Activated CD4-positive, alpha-beta memory T cell treated with anti-CD3 and anti-CD28 coated beads, Interleukin-2, amount 10 ng/mL, durations not matched to agents 7 days and 5 days (primary cell): ENCODE measurements at places on chromosomes 1 and 21. TPM values are rescaled to one million over a fixed set of nuclear protein-coding genes. Genes with fewer than 3 reads are reported as not detected.

Gene OR10J1
- not detected for total RNA-seq

Gene SLC16A4
- 0.55 TPM for total RNA-seq

Gene OR2T35
- not detected for total RNA-seq

Gene ALPL
- total RNA-seq = not detected

Gene PARS2
- total RNA-seq = 3.3 TPM

- no peak for DNase-seq
- H3K36me3 ChIP-seq = peaks cover 22% of the 10 kb centered on the region
- no peaks in the 10 kb centered on the region for H3K27me3 ChIP-seq
Measured at GRCh38 chr21:15749082-15749860, 19.5 kb downstream of the USP25 start.

DNA sequence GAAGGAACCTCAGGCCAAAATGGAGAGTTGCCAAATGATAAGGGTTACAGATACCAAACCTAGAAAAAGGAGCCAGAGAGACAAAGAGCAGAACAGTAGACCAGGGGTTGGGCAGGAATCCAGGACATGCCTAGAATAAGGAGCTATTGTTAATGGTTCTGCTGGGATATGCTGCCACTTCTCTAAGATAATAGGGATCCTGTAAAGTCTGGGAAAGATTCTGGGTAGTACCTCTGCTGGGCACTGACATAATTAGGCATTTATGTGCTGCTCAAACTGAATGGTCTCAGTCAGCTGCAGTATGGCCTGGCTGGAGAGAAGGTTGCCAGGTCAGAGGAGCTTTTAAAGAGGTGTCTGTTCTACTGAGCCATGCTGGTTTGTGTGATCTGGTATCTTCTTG, 19.9 kb upstream of the NRIP1 start:
- H3K27ac ChIP-seq = no peak overlapping the region
- no peak for DNase-seq
- no peaks in the 10 kb centered on the region for H3K4me1 ChIP-seq
- no peaks in the 10 kb centered on the region for H3K36me3 ChIP-seq
- no peak overlapping the region for H3K4me3 ChIP-seq

DNA sequence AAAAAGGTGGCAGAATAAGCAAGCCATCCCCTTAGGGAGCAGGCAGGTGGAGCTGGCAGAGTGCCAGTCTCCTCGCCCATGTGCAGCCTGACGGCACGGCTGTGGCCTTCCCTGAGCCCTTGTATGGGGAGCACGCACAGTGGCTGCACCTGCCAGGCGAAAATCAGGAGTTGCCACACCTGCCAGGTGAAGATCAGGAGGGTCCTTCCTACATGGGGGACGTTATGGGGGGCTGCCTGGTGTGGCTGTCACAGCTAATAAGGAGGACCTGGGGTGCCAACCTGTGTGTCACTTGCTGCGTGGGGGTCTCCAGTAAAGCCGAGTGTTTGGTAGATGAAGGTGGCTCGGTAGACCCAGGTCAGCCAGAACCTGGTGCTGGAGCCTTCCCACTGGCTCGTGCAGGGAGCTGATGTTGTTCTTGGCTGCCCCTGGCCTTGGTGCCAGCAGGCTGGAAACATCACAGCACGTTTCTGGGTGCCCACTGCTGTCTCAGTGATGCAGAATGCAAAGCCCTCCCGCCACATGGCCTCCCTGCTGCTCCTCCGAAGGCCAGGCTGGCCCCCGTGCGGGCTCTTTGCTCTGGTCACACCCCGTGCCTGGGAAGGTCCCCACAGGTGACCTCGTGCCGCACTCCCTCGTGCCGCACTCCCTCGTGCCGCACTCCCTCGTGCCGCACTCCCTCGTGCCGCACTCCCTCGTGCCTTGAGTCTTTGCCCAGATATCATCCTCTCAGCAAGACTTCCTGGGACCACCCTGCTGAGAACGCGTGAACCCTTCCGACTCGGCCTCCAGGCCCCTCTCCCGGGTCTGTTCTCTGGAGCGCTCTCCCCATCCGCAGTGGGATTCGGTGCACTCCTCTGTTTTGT, 55.4 kb downstream of the SLC37A1 start:
- H3K36me3 ChIP-seq = no peaks in the 10 kb centered on the region
- H3K27ac ChIP-seq = no peak overlapping the region
- DNase-seq = no peak
- no peaks in the 10 kb centered on the region for H3K27me3 ChIP-seq
- no peaks in the 10 kb centered on the region for H3K4me1 ChIP-seq

DNA sequence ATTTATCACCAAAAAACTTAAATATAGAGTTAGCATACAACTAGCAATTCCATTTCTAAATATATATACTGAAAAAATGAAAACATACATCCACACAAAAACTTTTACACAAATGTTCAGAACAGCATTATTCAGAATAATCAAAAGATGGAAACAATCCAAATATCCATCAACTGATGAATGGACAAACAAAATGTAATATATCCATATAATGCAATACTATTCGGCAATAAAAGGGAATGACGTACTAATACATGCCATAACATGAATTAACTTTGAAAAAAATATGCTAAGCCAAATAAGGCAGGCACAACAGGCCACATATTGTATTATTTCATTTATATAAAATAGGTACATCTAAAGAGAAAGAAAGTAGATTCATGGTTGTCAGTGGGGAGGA, 33.9 kb downstream of the TUT4 start:
- H3K36me3 ChIP-seq = peaks cover 31% of the 10 kb centered on the region
- H3K27ac ChIP-seq = no peak overlapping the region
- H3K4me1 ChIP-seq = peaks cover 25% of the 10 kb centered on the region
- DNase-seq = no peak

- no peak for DNase-seq
- H3K4me1 ChIP-seq = no peaks in the 10 kb centered on the region
- no peaks in the 10 kb centered on the region for H3K27me3 ChIP-seq
Measured at GRCh38 chr1:218049641-218050040, 235.5 kb upstream of the RRP15 start.

DNA sequence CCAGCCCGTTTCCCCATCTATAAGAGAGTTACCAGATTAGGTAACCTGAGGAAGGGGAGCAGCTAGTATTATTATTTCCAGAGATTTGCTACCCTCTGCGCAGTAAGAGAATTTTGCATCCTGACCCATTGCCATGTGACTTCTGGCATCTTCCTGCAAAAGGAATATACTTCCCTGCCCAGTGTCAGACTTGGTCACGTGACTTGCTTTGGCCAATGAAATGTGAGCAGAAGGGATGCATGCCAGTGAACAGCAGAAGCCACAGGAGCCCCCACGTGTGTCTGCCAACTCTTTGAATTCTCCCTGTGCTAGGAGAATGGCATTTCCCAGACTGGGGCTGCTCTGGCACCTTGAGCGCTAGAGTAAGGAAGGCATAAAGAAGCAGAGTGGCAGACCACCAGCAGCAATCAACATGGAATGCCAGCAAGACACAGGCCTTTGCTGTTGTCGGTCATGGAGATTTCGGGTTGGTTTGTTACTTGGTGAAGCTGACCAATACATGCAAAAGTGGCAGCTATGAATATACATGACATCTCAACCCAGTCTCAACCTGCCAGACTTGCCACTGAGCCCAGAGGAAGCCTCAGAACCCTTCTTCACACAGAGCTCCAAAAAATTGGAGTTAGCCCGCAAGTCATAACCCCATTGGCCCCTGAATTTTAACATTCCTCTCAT, 26.4 kb upstream of the SDHB start:
- peaks cover 6% of the 10 kb centered on the region for H3K27me3 ChIP-seq
- DNase-seq = no peak
- no peaks in the 10 kb centered on the region for H3K36me3 ChIP-seq
- no peak overlapping the region for H3K27ac ChIP-seq

DNA sequence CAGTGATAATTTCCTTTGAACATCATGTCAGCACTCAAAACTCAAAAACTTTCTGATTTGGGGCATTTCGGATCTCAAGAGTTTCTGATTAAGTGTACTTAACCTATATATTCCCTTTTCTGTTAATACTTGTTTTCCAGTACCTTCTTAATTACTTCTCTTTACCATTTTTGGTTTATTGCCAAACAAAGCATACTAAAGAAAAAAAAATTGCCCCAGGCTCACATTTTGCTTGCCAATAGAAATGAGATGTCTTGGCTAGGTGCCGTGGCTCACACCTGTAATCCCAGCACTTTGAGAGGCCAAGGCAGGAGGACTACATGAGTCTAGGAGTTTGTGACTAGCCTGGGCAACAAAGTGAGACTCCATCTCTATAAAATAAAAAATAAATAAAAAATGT, 4.8 kb downstream of the PSMD4 start:
- H3K4me1 ChIP-seq = peaks cover 24% of the 10 kb centered on the region
- peaks cover 28% of the 10 kb centered on the region for H3K36me3 ChIP-seq
- H3K4me3 ChIP-seq = no peak overlapping the region
- H3K27me3 ChIP-seq = no peaks in the 10 kb centered on the region
- H3K27ac ChIP-seq = no peak overlapping the region

GRCh38 chr1:209382231-209383100, 201.0 kb upstream of the CAMK1G start:
- no peak overlapping the region for H3K27ac ChIP-seq
- no peaks in the 10 kb centered on the region for H3K36me3 ChIP-seq
- no peak for DNase-seq
- no peaks in the 10 kb centered on the region for H3K4me1 ChIP-seq
- no peak overlapping the region for H3K4me3 ChIP-seq

GRCh38 chr1:243686159-243686558, 163.9 kb downstream of the AKT3 start:
- no peaks in the 10 kb centered on the region for H3K27me3 ChIP-seq
- DNase-seq = no peak
- H3K36me3 ChIP-seq = peaks cover 33% of the 10 kb centered on the region
